ENCODE measurements at places on chromosomes 2 and 18. TPM values are rescaled to one million over a fixed set of nuclear protein-coding genes. Genes with fewer than 3 reads are reported as not detected.

- no peak for DNase-seq
These were observed 65.6 kb downstream of the CYP26B1 start for GRCh38 chr2:72082021-72082601.

DNA sequence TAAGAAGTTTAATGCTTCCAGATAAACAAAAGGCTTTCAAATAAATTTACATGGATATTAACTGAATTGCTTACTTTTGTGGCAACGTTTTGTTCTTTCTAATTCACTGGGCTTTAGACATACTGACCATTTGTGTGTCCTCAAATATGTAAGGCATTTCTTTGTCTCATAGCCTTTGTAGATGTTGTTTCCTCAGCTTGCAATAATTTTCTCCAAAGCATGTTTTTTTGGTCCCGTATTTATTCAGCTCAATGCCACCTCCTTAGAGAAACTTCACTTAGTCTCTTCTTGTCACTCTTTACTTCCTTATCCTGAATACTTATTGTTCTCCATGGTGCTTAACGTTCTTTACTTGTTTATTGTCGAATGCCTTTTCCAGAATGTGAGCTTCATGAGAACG, 98.5 kb downstream of the NUP35 start:
- DNase-seq: no peak

DNA sequence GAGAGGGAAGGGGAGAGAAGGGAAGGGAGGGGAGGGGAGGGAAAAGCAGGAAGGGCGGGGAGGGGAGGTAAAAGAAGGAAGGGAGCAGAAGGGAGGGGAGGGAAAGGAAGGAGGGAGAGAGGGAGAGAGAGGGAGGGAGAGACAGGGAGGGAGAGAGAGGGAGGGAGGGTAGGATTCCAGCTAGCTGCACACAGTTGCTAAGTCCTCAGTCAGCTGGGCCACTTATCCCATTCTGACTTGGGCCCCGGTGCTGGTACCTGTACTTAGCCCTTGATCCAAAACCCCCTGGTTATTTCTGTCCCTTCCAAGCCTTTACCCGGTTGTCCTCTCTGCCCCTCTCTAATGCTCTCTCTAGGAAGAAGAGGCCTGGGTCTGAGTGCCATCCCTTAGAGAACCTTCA, 211.4 kb downstream of the TTC32 start:
- DNase-seq: no peak

- DNase-seq: no peak
These were observed 5.8 kb upstream of the MYOM1 start for GRCh38 chr18:3225588-3225987.

GRCh38 chr2:117737846-117738245, 76.6 kb upstream of the DDX18 start:
- DNase-seq: no peak

GRCh38 chr18:49081511-49082155, 130.9 kb upstream of the SMAD7 start:
- DNase-seq: no peak

DNA sequence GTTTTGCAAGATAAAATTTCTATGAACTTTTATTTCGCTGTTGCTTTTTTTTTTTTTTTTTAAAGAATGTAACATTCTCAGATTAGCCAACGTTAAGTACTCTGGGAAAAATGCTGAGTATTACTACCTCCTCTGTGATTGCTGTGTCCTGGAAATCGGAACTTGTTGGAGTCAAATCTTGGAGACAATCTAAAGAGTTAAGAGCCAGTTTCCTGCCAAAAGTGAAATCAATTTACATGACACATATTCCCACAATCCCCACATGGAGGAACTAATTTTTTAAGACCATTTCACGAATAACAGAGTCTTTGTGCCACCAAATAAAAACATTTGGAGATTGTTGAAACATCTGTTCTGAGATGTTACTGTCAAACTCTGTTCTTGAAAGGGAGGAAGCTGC, 127.8 kb downstream of the MEP1B start:
- no peak for DNase-seq

GRCh38 chr2:218970894-218971293, 11.4 kb downstream of the CDK5R2 start:
- DNase-seq: no peak

- no peak for DNase-seq
These were observed 81.9 kb upstream of the MAPRE2 start for GRCh38 chr18:34959211-34959829.

DNA sequence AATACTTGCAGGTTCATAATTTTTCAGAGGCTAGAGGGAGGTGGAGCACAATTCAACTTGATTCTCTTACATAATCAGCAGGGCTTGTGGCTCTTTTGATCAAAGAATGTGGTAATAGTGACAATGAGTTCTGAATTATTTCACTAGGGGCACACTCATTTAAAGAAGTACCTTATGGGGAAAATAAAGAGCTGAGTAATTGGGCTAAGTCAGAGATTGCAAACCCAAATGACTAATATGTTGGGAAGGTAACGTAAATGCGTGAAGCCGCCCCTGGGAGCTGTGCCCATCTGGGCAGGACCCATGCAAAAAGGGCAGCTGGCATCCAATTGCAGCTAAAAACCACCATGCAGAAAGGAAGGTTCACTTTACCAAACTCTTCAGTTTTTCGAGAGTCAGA, 35.3 kb downstream of the NCKAP5 start:
- DNase-seq: no peak

GRCh38 chr2:3533836-3534235, 14.5 kb upstream of the ADI1 start:
- DNase-seq: no peak

DNA sequence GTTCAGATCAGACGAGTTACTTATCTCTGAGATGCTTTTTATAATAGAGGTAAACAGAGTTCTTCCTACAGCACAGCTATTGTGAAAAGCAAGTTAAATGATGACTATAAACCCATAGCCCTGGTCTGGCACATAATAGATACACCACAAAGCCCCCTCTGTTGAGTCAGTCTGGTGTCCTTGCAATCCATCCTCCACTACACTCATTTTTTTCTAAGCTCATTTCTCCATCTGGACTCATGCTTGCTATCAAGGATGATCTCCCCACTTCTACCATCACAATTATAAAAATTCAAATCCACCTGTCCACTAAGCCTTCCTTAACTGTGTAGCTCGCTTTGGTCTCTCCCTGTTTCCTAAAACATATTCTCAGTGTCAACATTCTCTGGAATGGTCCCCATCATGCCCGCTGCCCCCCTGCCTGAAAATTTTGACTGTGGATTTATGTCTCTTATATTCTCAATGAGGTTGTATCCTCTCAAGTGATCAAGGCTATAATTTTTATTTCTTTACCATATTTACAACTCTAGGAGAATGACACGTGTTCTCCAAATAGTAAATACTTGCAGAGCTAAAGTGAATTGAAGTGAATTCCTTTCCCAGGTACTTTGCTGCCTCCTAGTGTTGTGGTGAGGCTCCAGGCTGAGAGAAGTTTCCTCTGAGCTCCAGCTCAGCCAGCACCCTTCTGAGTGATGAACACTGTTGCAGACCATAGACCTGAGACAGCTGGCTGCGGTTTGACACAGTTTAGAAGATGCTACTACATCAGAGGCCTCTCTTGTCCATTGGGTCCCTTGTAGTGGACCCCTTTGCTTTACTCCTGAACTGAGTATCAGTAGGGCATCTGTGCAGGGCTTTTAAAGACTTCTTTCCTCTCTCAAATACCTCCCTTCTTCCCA, 108.7 kb downstream of the DPP10 start:
- no peak for DNase-seq

DNA sequence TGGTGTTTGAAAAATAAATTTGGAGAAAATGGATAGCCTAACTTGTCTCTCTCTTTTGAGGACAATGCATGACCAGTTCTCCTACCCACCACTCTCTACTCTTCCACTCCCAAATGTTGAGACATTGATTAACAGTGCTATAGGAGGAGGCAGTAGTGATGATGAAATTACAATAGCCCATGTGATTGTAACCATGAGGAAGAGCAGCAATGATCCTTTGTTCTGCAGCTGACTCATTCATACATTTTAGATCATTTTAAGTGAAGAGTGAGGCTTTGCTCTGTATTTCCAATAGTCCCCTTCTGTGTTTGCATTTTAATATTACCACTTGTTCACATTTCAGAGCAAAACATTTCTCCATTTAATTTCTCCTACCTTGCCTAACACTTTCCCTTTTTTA, 592.3 kb downstream of the THSD7B start:
- no peak for DNase-seq

GRCh38 chr2:238290715-238291549, 2.5 kb upstream of the PER2 start:
- no peak for DNase-seq

DNA sequence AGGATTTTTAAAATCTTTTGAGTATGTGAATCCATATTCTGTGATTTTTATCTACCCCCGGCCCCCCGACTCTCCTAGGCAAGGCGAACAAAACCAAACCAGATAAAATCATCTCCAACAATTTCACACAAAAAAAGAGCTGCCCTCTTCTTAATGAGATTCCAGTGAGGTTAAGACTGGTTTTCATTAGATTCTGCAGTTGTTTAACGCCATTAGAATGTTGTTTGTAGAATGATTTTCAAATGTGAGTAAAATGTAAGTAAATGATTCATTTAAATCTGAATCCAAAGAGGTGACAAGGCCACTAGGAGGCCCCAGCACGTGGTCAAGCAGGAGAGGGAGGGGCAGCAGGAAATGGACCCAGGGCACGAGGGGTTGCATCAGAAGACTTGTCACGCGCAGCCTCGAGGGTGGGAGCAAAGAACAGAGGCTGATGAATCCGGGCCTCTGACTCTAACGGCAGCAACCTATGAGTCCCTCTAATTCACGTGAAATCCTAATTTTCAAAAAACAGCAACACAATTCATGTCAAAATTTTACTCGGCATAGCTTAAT, 24.3 kb upstream of the KLHL29 start:
- DNase-seq: no peak

- no peak for DNase-seq
These were observed 96.3 kb downstream of the UBE2E3 start for GRCh38 chr2:181076658-181077057.

- DNase-seq: no peak
These were observed 84.2 kb upstream of the UNC80 start for GRCh38 chr2:209687323-209687969.

DNA sequence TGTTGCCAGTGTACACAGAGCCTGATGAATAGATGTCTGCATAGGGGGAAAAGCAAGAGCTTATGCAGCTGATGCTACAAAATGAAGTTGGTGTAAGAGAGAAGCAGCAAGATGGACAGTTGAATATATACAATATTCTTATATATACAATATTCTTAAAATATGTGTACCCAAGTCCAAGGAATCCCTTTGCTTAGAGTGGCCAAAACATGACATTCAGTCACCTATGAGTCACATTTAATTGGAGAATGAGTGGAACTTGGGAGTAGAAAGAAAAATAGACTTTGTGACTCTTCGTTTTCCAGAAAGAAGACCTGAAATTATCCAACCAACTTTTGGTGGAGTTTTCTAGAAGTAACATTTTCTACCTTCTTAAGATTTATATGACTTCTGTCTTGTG, 81.8 kb downstream of the SCN9A start:
- no peak for DNase-seq

GRCh38 chr2:230050136-230050535, 18.6 kb downstream of the SLC16A14 start:
- DNase-seq: no peak

ZNF236 gene
- total RNA-seq: 8.8 TPM

CCDC150 gene
- 3.8 TPM for total RNA-seq

ALPI gene
- not detected for total RNA-seq

BOLL gene
- total RNA-seq: not detected

SNRPD1 gene
- 33.3 TPM for total RNA-seq

CDH20 gene
- total RNA-seq: not detected

NEU2 gene
- total RNA-seq: not detected

CHST10 gene
- total RNA-seq: 13.4 TPM

ANO7 gene
- 0.68 TPM for total RNA-seq

GMPPA gene
- total RNA-seq: 33.9 TPM

GALNT14 gene
- 10.4 TPM for total RNA-seq

CXCR1 gene
- not detected for total RNA-seq

LGALSL gene
- total RNA-seq: 3.6 TPM

Data from glomerular endothelial cell (primary cell).